Activated CD8-positive, alpha-beta T cell treated with anti-CD3 and anti-CD28 coated beads, Interleukin-2, amount 10 ng/mL, durations not matched to agents 7 days and 5 days (primary cell): ENCODE measurements at places on chromosomes 16 and 17. TPM values are rescaled to one million over a fixed set of nuclear protein-coding genes. Genes with fewer than 3 reads are reported as not detected.

Gene CNTD1
- not detected for total RNA-seq

Gene CPNE7
- 1.1 TPM for total RNA-seq

Gene P2RX1
- 1.1 TPM for total RNA-seq

Gene ITGA2B
- total RNA-seq, result 0.39 TPM

Gene EVPLL
- not detected for total RNA-seq

Gene ARSG
- total RNA-seq, result 10.7 TPM

Gene ZNF689
- total RNA-seq, result 12.0 TPM

DNA sequence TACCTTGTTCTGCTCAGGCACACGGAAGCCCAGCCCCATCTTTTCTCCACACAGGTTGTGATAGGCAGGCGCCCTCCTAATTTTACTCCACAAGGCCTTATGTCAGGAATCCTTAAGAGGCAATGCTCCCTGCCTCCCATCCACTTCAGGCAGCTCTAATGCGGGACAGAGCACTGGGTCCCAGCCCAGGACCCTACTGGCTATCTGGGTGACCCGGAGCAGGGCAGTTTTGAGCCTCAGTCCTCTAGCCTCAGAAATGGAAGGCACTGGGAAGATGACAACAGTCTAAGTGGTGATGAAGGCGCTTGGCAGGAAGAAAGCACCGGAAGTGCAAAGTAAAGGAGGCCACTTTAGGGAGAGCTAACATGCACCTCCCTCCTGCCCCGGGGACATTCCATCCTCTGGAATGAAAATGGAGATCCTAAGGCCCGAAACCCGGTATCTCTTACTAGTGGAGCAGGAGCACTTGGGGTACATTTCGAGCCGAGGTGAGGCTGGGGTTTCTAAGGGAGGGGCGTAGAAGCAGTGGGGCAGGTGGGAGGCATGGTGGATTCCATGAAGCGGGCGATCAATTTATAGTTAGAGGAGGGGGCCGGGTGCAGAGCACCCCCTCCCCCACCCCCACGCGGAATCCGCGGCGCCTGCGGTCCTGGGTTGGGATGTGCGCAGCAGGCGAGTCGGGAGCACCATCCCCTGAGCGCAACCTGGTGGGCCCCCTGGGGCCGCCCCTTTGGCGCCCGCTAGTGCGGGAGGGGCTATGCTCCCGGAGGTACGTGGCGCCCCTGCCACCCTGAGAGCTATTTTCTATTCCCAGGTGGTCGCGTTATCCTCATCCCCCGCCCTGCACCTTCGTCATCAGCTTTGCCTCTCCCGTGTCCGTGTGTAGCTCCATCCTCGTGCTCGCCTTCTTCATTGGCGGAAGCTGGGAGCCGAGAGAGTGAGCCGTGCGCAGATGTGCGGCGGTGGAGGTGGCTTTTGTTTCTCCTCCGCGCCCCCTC lies 4.9 kb downstream of the MT1F start:
- H3K4me3 ChIP-seq, result peak overlapping the region; percentile 74
- DNase-seq, result peak; percentile 57
- H3K36me3 ChIP-seq, result peaks cover 4% of the 10 kb centered on the region
- H3K4me1 ChIP-seq, result peaks cover 51% of the 10 kb centered on the region
- H3K27me3 ChIP-seq, result peaks cover 32% of the 10 kb centered on the region

DNA sequence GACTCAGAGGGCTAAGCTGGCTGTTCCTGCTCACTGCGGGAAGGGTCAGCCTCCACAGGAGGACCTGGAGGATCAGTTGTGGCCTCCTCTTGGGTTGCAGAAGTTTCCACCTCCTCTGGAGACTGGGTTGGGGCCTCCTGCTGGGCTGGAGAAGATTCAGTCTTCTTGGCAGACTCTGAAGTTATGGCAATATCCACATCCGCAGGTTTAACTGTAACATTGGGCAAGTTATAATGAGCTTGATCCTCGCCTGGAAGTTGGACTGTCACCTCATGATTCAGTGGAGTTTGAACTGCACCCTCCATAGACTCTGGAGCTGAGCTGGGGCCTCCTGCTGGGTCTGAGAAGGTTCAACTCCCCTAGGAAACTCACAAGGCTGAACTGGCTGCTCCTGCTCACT lies 47.6 kb upstream of the TMEM97 start:
- no peak overlapping the region for H3K4me3 ChIP-seq
- no peaks in the 10 kb centered on the region for H3K4me1 ChIP-seq
- peaks cover 53% of the 10 kb centered on the region for H3K27me3 ChIP-seq
- H3K36me3 ChIP-seq, result peaks cover 4% of the 10 kb centered on the region
- H3K27ac ChIP-seq, result no peak overlapping the region

GRCh38 chr17:35243561-35244340 lies 879 bp downstream of the SLFN5 start:
- peak overlapping the region; percentile 98 for H3K27ac ChIP-seq
- no peaks in the 10 kb centered on the region for H3K27me3 ChIP-seq
- peak; percentile 76 for DNase-seq
- peaks cover 50% of the 10 kb centered on the region for H3K4me1 ChIP-seq
- H3K36me3 ChIP-seq, result peaks cover 76% of the 10 kb centered on the region
- H3K4me3 ChIP-seq, result peak overlapping the region; percentile 99

- H3K4me3 ChIP-seq, result no peak overlapping the region
- no peak for DNase-seq
- peaks cover 86% of the 10 kb centered on the region for H3K4me1 ChIP-seq
- H3K27ac ChIP-seq, result peak overlapping the region; percentile 78
Measured at GRCh38 chr16:89410322-89410721, 80.0 kb downstream of the ANKRD11 start.

DNA sequence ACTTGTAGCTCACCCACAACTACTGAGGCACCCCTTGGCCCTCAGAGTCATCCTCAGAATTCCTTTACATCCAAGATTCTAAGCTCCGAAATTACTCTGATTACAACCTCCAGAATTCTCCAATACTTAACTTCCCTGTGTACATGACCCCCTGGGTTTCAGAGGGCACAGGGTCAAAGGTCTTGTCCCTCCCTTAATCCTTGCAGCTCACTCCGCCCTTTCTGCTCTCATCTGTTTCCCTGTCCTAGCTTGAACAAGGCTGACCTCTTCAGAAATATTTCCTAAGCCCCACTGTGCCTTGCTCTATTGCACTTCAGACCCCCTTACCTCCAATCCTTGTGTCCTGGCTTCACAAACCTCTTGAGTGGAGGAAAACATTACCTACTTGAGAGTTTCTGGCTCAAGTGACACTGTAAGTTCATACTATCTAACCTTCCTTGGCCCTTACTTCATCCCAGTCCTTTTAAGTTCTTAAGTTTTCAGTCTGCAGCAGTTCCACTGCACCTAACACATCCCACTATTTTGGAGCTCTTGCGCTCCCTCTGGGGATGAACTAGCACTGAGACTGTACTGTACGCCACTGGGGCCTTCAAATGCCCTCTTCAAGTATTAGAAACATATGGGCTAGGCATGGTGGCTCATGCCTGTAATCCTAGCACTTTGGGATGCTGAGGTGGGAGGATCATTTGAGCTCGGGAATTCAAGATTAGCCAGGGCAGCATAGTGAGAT lies 6.2 kb downstream of the N4BP1 start:
- no peak for DNase-seq
- H3K4me1 ChIP-seq, result peaks cover 40% of the 10 kb centered on the region
- H3K27ac ChIP-seq, result peak overlapping the region; percentile 15
- no peaks in the 10 kb centered on the region for H3K27me3 ChIP-seq
- H3K36me3 ChIP-seq, result peaks cover 18% of the 10 kb centered on the region

DNA sequence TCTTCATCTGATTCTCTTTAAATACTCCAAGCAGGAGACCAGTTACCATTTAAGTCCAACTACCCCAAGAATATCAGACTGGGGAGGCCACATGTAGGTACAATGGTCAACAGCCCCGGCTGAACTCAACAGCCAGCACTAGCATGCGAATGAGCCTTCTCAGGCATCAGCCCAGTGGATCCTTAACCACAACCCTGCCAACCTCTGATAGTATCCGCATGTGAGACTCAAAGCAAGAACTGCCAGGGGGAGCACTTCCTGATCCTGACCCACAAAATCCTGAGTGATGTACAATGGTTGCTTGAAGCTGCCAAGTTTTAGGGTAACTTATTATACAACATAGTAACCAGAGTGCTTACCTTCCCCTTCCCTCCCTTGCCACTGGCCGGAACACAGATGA lies 4.0 kb downstream of the PYY start:
- no peak overlapping the region for H3K27ac ChIP-seq
- H3K36me3 ChIP-seq, result no peaks in the 10 kb centered on the region
- no peak for DNase-seq
- H3K4me1 ChIP-seq, result peaks cover 16% of the 10 kb centered on the region
- peaks cover 46% of the 10 kb centered on the region for H3K27me3 ChIP-seq

GRCh38 chr17:82065638-82066303 lies at the start of gene DUS1L:
DUS1L (minus strand) TSS chr17:82065804; CDS start chr17:82065059, 745 bp downstream.
- H3K4me1 ChIP-seq, result peaks cover 19% of the 10 kb centered on the region
- H3K27ac ChIP-seq, result peak within 1 kb of the TSS; percentile 86
- H3K4me3 ChIP-seq, result peak within 1 kb of the TSS; percentile 84
- H3K36me3 ChIP-seq, result no peaks in the 10 kb centered on the region
- no peaks in the 10 kb centered on the region for H3K27me3 ChIP-seq
- DNase-seq, result peak; percentile 70

DNA sequence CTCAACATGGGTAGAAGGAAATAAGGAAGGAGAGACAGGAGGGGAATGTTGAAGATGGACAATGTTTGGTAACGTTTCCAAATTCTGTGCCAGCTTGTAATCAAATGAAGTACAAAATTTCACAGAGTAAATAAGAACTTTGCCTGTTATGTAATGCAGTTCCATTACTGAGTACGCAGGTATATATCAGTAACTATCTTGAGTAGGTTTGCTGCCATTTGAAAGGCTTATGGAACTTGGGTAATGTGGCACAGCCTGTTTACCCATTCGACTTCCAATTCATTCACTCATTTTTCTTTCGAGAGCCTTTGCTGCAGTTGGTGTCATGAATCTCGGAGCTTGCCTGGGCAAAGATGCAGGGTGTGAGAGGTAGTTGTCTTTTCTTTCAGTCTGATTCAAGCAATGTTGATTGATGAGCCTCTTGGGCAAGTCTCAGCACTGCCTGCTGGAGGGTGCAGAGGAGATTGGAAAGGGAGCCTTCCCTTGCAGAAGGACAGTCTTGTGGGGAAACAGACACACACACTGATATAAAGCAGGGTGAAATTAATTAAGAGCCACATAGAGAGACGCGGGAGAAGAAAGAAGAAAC lies 53.4 kb downstream of the ZNF18 start:
- no peaks in the 10 kb centered on the region for H3K4me1 ChIP-seq
- DNase-seq, result no peak
- H3K27ac ChIP-seq, result no peak overlapping the region
- H3K27me3 ChIP-seq, result peaks cover 2% of the 10 kb centered on the region

DNA sequence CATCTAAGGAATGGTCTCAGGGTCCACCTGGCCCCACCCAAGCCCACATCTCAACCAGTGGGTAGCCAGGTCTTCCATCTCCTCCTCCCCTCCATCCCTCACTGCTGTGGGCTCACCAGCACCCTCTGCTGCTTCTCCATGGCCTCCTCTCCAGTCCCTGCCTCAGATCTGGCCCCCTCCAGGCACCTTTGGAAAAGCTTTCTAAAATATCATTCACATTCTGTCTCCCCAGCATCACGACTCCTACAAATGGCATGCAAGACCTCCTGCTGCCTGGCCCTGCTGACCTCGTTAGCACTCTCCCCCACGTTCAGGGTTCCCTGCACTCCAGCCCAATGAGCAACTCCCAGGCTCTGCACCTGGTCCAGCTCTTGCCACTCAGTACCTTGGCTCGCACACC lies 13.7 kb downstream of the GLP2R start:
- H3K36me3 ChIP-seq, result no peaks in the 10 kb centered on the region
- DNase-seq, result no peak
- no peak overlapping the region for H3K27ac ChIP-seq
- no peaks in the 10 kb centered on the region for H3K4me1 ChIP-seq
- H3K27me3 ChIP-seq, result no peaks in the 10 kb centered on the region

DNA sequence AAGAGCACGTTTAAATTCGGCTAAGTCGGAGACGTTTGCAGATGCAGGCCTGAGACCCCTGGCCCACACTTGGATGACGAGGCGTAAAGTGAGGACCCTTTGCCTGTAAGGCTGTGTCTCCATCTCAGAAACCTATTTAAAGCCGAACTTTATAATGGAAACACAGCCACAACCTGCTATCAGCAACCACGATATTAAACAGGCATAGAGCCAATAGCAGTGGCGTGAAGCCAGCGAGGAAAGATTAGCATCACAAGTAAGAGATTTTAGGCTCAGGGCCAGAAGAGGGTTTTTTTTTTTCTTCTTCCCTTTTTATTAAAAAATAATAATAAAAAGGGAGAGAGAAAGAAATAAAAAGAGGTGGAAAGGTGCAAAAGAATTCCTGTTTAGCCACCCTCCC lies 111.3 kb upstream of the NOL11 start:
- H3K27me3 ChIP-seq, result no peaks in the 10 kb centered on the region
- H3K4me3 ChIP-seq, result no peak overlapping the region
- no peak for DNase-seq
- peaks cover 6% of the 10 kb centered on the region for H3K4me1 ChIP-seq
- H3K36me3 ChIP-seq, result peaks cover 3% of the 10 kb centered on the region
- H3K27ac ChIP-seq, result no peak overlapping the region

DNA sequence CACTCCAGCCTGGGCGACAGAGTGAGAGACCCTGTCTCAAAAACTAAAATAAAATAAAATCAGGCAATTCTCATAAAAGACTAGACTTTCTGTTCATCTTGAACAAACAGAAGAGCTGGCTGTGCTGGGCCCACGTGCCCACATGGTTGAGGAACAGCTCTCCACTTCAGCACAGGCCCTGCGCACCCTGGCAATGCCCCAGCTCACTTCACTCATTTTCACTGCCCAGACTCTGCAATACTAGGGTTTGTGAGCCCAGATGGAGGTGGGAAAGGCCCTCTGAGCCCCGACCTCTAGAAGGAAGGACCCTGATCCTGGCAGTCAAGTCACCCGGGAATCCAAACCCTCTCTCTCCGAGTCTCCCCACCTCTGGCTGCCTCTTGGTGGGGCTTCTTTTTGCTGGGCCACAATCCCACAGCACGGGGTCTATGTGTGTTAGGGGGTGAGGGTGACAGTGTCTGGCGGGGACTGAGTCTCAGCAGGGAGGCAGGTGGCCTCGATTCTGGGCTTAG lies 14.8 kb downstream of the MYLK3 start:
- H3K4me3 ChIP-seq, result no peak overlapping the region
- DNase-seq, result no peak
- no peaks in the 10 kb centered on the region for H3K27me3 ChIP-seq
- H3K36me3 ChIP-seq, result no peaks in the 10 kb centered on the region
- no peaks in the 10 kb centered on the region for H3K4me1 ChIP-seq
- no peak overlapping the region for H3K27ac ChIP-seq

DNA sequence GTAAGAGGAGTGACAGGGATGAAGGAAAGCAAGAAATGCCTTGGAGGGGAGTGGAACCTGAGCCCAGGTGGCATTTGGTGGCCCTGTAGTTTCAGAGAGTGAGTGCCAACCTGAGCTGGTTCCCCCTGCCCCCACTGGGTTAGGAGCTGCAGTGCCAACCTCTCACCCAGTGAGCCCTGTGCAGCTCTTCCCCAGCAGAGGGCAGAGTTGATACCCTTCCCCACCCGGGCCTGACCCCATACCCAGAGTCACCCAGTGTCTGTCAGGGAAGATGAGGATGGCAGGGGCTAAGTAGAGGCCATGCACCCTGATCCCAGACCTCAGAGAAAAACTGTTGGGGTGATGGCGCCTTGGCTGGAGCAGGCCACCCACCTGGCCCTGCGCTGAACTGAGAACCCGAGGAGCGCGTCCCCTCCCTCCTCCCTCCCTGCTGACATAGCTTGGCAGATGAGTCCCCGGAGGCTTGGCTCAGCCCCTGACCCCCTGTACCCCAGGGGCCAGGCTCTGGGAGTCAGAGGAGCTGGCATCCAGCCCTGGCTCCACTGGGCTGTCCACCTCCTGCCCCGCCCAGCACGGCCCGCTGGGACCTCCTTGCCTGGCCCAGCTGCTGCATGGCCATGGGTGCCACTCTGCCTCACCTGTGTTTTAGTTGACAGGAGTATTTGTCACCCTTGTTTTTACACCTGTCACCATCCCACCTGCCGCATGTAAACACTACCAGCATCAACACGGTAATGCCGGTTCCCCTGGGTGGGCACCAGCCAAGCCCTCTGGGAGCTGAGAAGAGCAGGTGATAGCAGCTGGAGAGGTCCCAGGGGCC lies 113.9 kb downstream of the AMFR start:
- no peak overlapping the region for H3K27ac ChIP-seq
- H3K27me3 ChIP-seq, result peaks cover 3% of the 10 kb centered on the region
- DNase-seq, result no peak
- H3K36me3 ChIP-seq, result no peaks in the 10 kb centered on the region
